Natural killer cell treated with Interleukin-12 subunit alpha and Interleukin-12 subunit beta and Interleukin-15 and Interleukin-18, amount 100 ng/mL, for 72 hours (primary cell): ENCODE measurements at places on chromosomes 13 and 19.

GRCh38 chr13:106710266-106710665, 142.3 kb upstream of the ARGLU1 start:
- no peaks in the 10 kb centered on the region for H3K27me3 ChIP-seq
- DNase-seq: no peak
- no peak overlapping the region for H3K4me3 ChIP-seq
- no peak overlapping the region for H3K27ac ChIP-seq
- H3K4me1 ChIP-seq: no peaks in the 10 kb centered on the region
- H3K36me3 ChIP-seq: no peaks in the 10 kb centered on the region

DNA sequence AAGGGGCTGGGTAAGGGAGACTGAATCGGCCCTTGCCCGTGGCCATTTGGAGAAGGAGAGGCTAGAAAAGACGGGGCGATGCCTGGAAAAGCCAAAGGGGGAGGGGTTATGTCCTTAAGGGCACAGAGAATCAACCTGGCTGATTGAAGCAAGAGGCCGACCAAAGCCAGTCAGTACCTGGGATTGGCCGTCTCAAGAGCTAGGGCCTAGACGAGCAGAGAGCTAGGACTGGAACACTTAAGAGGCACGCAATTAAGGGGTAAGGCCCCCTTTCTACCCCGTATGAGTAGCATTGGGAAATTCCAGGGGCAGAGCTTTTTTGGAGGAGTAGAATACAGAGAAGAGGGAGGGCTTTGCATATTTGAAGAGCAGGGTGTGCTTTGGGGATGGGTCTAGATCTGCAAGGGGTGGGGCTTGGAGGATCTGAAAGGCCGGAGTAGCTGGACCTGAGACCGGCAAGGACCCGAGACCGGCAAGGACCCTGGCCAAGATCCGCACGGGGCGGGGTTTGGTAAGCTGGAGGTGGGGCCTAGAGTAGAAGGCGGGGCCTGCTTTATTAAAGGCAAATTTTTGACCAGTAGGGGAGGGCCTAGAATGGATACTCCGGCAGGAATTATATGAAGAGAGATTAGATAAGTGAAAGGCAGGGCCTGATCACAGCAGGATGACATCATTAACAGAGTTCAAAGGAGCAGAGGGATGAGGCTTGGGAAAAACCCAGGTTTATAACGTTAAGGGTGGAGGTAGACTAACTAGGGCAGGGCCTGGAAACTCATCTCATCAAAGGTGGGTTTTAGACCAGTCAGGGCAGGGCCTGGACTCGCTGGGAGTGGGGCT, 10.7 kb upstream of the CACNG6 start:
- peaks cover 26% of the 10 kb centered on the region for H3K4me1 ChIP-seq
- DNase-seq: no peak
- peaks cover 38% of the 10 kb centered on the region for H3K27me3 ChIP-seq
- H3K36me3 ChIP-seq: peaks cover 20% of the 10 kb centered on the region
- H3K27ac ChIP-seq: peak overlapping the region; percentile 61

DNA sequence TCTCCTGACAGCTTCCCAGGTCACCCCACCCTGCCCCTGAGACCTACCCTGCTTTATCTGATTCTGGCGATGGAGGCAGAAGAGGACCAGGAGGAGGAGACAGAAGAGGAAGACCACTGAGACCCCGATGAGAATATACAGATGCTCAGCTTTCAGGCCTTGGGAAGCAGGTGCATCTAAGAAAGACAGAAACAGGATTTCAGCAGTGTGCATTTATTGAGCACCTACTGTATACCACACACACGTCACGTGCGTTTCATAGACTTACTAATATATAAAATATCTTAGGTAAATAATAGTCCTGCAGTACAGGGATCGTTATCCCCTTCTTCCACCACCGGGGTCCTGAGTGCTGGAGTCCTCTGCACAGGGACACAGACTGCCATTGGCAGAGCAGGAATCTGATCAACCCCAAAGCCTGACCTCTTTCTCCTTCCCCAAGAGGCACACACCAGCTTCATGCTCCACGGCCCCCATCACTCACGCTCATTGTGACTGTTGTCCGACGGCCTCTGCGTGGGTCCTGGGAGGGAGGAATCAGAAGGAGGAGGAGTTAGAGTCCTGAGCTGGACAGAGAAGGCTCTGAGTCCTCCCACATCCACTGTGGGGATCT, 8.2 kb downstream of the LAIR1 start:
- H3K27ac ChIP-seq: peak overlapping the region; percentile 14
- no peaks in the 10 kb centered on the region for H3K27me3 ChIP-seq
- no peaks in the 10 kb centered on the region for H3K36me3 ChIP-seq
- DNase-seq: no peak
- H3K4me3 ChIP-seq: no peak overlapping the region

GRCh38 chr19:3610745-3611717, 4.4 kb upstream of the TBXA2R start:
- DNase-seq: no peak
- H3K27ac ChIP-seq: no peak overlapping the region
- H3K4me1 ChIP-seq: peaks cover 7% of the 10 kb centered on the region
- H3K27me3 ChIP-seq: no peaks in the 10 kb centered on the region

DNA sequence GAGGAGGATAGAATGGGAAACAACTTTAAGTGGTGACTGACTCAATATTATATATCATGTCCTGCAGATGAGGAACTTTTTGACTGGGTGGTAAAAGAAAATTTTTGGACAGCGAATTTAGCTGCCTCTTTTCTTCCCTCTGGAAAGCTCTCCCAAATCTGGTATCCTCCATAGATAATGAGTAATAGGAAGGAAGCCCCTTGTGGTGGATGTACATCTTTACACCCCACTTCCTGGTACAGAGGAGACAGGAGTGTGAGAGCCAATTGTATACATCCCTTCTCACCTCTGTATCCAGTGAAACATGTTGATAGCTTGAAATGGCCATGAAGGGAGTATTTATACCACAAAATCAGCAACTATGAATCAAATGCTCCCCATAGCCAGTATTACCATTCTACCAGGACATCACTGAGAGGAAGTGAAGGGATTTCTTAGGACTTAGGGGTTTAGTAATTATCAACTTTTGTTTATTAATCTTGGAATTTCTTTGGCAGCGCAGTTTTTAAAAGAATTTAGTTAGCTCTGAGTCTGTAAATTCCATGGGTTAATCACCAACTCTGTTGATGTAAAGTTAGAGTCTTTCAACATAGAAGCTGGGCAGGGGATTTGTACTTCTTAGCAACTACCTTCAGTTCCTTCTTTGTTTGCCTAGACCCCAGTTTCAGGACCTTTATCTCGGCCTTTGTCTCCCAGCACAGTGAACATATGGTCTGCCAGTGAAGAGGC, 17.0 kb upstream of the TDRD3 start:
- no peaks in the 10 kb centered on the region for H3K36me3 ChIP-seq
- H3K27me3 ChIP-seq: peaks cover 16% of the 10 kb centered on the region
- no peaks in the 10 kb centered on the region for H3K4me1 ChIP-seq
- no peak for DNase-seq
- H3K4me3 ChIP-seq: no peak overlapping the region
- H3K27ac ChIP-seq: no peak overlapping the region

GRCh38 chr19:47469719-47470118, 2.0 kb downstream of the SLC8A2 start:
- peaks cover 27% of the 10 kb centered on the region for H3K27me3 ChIP-seq
- H3K36me3 ChIP-seq: no peaks in the 10 kb centered on the region
- no peak for DNase-seq
- no peak overlapping the region for H3K4me3 ChIP-seq
- H3K4me1 ChIP-seq: peaks cover 11% of the 10 kb centered on the region

DNA sequence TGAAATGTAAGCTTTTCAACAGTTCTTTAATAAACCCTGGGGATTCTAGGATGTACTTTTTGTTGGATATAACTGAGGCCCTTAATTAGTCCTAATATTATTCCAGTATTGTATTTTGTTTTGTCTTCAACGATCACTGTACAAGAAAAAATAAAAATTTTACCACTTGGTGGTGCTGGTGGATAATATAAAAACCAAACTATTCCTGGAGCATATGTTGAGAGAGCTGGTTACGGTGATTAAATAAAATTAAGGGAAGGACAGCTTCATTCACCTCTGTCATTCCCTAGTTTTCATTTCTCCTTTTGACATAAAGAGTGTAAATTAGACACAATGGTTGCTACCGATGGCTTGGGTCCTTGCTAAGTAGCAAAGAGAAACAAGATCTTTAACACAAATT, 598.6 kb upstream of the PCDH20 start:
- H3K27me3 ChIP-seq: no peaks in the 10 kb centered on the region
- H3K4me1 ChIP-seq: no peaks in the 10 kb centered on the region
- H3K36me3 ChIP-seq: no peaks in the 10 kb centered on the region
- H3K4me3 ChIP-seq: no peak overlapping the region
- no peak for DNase-seq

DNA sequence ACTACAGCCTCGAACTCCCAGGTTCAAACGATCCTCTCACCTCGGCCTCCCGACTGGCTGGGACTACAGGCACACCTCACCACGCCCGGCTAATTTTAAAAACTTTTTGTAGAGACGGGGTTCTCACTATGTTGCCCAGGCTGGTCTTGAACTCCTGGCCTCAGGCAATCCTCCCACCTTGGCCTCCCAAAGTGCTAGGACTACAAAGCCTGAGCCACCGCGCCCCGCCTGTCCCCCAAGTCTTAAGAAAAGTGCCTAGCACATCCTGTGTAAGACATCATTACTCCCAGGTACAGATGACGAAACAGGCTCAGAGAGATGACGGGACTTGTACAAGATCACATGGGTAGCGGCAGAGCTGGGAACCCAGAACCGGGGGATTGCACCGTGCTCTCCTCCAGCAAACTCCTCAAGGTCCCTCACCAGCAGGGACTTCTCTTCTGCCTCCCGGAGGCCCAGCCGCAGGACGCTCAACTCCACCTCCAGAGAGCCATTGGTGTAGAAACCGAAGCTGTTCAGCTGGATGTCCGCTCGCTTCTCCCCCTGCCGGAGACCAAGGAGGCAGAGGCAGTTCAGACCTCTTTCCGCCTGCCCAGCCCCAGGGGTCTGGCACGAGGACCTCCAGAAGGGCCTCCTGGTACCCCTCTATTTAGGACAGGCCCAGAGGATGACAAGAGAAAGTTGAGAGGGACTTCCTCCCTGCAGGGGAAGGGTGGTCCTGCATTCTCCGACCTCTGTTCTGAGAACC, 1.0 kb downstream of the GPR108 start:
- peak overlapping the region; percentile 90 for H3K27ac ChIP-seq
- H3K4me3 ChIP-seq: peak overlapping the region; percentile 93
- H3K27me3 ChIP-seq: no peaks in the 10 kb centered on the region
- H3K36me3 ChIP-seq: no peaks in the 10 kb centered on the region

GRCh38 chr19:30567536-30568232, 195.5 kb downstream of the ZNF536 start:
- no peaks in the 10 kb centered on the region for H3K36me3 ChIP-seq
- H3K4me3 ChIP-seq: no peak overlapping the region
- no peak for DNase-seq

- no peak overlapping the region for H3K27ac ChIP-seq
- peaks cover 5% of the 10 kb centered on the region for H3K27me3 ChIP-seq
- no peaks in the 10 kb centered on the region for H3K4me1 ChIP-seq
- no peak overlapping the region for H3K4me3 ChIP-seq
- no peaks in the 10 kb centered on the region for H3K36me3 ChIP-seq
- DNase-seq: no peak
Measured at GRCh38 chr19:787536-787935, 9.7 kb upstream of the PTBP1 start.

GRCh38 chr19:39996218-39996810, 546 bp upstream of the ZNF546 start:
- H3K4me1 ChIP-seq: peaks cover 24% of the 10 kb centered on the region
- H3K4me3 ChIP-seq: peak overlapping the region; percentile 98
- peaks cover 21% of the 10 kb centered on the region for H3K36me3 ChIP-seq
- H3K27ac ChIP-seq: peak overlapping the region; percentile 93
- no peak for DNase-seq

DNA sequence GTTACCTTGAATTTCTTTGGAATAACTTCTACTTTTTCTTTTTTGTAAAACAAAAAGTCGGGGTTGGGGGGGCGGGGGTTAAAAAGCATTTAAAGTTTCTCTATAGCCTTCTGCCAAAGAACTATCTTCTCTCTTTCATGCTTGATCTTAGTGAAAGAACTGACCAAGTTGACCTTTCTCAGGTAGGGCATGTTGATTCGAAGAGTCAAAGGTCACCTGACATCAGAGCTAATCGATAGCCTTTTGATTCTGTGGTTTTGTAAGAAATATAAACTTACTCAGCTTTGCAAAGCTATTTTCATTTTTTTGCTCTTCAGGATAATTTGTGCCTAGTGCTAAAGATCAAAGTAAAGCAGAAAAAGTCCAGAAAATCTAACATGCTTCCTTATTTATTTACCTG, 181.5 kb downstream of the IRS2 start:
- DNase-seq: no peak
- no peak overlapping the region for H3K27ac ChIP-seq
- no peak overlapping the region for H3K4me3 ChIP-seq

DNA sequence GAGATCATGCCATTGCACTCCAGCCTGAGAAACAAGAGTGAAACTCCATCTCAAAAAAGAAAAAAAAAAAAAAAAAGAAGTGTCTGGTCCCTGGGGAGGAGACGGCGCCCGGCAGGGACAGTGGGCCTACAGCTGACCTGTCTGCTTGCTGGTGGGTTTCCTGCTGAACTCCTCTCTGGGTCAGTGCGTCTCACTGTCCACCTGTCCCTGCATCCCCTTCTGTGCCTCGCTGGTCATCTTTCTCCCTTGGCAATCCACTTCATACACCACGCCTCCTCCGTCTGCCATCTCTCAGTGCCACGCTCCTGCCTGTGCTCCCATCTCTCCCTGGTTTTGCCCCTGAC, 63.4 kb downstream of the ACSBG2 start:
- H3K27ac ChIP-seq: peak overlapping the region; percentile 87
- no peak for DNase-seq
- peaks cover 14% of the 10 kb centered on the region for H3K4me1 ChIP-seq

DNA sequence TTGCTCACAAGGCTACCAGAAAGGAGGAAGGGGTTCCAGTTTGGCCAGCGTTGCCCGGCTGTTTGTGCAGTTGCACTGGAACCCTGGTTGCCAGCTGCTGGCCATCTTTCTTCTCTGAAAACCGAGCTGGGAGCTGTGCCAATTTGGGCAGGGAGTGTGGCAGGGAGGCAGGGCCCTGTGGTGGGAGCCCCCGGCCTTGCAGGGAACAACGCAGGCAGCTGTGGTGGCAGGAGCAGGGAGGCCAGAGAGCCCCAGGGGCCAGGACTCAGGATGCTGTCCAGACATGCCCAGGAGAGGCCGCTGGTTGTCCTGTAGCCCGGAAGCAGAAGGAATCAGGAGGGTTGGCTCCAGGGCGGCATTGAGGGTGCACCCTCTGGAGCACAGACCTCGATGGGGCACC, 4.8 kb downstream of the KMT5C start:
- peaks cover 9% of the 10 kb centered on the region for H3K4me1 ChIP-seq
- no peak for DNase-seq
- H3K36me3 ChIP-seq: no peaks in the 10 kb centered on the region
- H3K27ac ChIP-seq: no peak overlapping the region
- no peaks in the 10 kb centered on the region for H3K27me3 ChIP-seq

- peak overlapping the region; percentile 98 for H3K27ac ChIP-seq
- H3K36me3 ChIP-seq: no peaks in the 10 kb centered on the region
- H3K4me1 ChIP-seq: peaks cover 72% of the 10 kb centered on the region
Measured at GRCh38 chr19:51392701-51393100, 2.3 kb upstream of the C19orf84 start.

- no peak for DNase-seq
- peak overlapping the region; percentile 8 for H3K27ac ChIP-seq
- no peaks in the 10 kb centered on the region for H3K27me3 ChIP-seq
- no peaks in the 10 kb centered on the region for H3K36me3 ChIP-seq
- peaks cover 13% of the 10 kb centered on the region for H3K4me1 ChIP-seq
Measured at GRCh38 chr19:13906521-13906904, 512 bp downstream of the CC2D1A start.
